Activated CD4-positive, alpha-beta T cell treated with anti-CD3 and anti-CD28 coated beads, Interleukin-2, amount 10 ng/mL, durations not matched to agents 24 days and 14 days (primary cell): ENCODE measurements at places on chromosomes 6 and 20.

DNA sequence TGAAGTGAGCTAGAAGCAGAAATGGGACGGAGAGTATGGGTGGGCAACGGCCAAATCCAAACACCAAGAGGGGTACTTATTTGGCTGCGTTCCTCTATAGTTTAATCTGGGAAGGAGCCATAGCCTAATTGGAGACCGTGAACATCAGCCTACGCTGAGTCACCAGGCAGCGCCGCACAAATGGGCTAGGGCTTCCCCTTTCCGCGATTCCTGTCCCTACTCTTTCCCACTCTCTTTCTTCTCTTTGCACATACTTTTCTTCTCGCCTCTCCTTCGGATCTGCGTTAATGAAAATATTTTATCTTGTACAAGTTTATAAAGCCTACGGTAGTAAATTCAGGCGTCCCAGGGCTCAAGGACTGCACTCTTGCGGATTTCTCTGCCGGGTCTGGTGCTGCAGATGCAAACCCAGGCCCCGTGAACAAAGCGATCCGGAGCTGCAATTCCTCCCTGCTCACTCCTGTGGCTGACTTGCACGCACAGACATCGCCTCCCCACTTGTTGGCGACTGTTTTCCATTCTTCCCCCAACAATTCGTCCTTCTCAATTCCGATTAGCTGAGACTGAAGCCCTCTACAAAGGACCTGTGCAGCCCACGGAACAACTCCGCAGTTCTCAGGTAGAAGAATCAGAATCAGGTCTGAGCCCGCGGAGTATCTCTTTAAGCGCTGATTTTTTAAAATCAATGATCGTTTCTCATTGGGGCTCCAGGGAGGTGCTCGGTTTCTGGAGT is 4.2 kb upstream of the TBX18 start:
- DNase-seq = no peak

DNA sequence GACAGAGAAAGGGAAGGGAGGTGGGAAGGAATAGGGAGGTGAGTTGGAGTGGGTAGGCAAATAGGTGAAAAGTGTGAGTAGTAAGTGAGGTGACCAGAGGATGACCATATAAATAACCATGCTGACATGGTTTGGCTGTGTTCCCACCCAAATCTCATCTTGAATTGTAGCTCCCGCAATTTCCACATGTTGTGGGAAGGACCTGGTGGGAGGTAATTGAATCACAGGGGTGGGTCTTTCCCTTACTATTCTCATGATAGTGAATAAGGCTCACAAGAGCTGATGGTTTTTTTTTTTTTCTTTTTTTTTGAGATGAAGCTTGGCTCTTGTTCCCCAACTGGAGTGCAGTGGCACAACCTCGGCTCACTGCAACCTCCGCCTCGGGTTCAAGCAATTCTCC is 21.5 kb upstream of the SMIM13 start:
- no peak for DNase-seq

DNA sequence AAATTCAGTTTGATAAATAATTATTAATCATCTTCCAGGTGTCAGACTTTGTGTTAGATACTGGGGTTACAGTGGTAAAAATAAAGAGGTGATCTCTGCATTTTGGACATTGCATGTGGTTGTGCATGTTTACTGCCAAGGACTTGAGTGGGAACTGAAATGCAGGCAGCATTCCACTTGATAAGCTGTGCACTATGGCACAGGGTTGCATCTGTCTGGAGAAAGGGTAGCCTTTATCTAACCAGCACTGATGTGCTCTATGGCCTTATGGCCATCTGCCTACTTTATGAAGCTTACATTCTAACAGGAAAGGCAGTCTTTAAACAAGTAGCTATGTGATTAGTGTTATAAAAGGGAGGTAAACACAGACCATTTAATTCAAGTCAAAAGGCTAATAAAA is 53.0 kb upstream of the MLIP start:
- no peak for DNase-seq

DNA sequence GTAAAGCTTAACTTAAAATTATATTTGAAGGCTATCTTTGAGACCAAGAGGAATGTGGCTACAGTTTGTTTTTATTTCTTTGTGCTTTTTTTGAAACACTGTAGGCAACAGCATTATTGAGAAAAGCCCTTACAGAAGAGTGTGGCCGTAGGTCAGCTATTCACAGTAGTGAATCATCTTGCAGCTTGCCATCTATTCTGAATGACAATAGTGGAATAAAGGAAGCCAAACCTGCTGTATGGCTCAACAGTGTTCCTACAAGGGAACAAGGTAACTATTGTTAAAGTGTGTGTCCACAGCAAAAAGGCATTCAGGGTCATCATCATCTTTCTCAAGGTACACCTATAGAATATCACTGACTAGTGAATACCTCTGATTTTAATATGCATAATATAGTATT is 88.5 kb downstream of the KIZ start:
- DNase-seq = no peak

DNA sequence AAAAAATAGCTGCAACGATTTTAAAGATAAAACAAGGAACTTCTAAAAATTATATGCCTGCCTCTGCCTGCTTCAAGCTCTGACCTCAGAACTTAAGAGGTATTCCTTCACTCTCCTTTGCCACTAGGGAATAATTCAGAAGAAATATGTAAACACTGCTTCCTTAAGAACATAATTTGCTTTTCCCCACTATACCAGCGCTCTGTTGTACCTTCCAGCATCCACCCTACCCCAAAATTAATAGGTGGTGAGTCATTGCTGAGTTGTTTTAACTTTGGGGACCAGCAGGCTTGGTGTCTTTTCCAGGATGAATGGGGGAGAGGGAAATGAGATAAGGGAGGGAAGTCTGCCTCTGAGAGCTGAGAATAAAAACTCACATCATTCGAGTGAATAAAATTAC is 107.7 kb upstream of the ATXN1 start:
- no peak for DNase-seq

- DNase-seq = no peak
These were observed 987.0 kb upstream of the MAP3K7 start for GRCh38 chr6:91573826-91574416.

DNA sequence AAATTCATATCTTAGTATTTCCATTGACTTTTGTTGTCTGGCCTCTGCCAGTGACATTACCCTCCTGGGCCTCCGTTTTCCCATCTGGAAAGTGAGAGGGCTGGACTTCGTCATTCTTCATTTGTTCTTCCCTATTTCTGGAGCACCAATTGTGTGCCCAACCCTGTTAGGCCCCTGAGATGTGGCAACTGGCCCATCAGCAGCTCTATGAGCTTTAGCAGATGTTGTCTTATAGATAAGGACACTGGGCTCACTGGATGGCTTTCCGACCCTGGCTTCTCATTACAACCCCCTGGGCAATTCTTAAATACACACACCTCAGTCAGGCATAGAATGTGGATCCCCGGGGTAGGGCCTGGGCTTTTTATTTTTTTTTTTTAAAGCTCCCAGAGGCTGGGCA is 14.7 kb downstream of the PABPC1L start:
- DNase-seq = no peak

- peak; percentile 80 for DNase-seq
These were observed 55.1 kb downstream of the STAU1 start for GRCh38 chr20:49132995-49133478.

DNA sequence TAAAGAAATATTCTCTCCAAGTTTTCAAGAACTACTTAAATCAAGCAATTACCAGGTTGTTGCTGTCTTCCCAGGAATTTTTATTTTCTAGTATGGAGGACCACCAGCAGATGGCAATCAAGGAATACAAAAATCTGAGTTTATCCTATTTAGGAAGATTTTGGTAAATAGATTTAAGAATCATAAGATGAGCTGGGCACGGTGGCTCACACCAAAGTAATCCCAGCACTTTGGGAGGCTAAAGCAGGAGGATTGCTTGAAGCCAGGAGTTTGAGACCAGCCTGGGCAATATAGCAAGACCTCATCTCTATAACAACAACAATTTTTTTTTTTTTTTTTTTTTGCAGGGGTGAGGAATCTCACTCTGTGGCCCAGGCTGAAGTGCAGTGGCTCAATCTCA is 19.3 kb upstream of the SEC63 start:
- no peak for DNase-seq

GRCh38 chr6:55131616-55132015 is 42.7 kb upstream of the HCRTR2 start:
- no peak for DNase-seq

DNA sequence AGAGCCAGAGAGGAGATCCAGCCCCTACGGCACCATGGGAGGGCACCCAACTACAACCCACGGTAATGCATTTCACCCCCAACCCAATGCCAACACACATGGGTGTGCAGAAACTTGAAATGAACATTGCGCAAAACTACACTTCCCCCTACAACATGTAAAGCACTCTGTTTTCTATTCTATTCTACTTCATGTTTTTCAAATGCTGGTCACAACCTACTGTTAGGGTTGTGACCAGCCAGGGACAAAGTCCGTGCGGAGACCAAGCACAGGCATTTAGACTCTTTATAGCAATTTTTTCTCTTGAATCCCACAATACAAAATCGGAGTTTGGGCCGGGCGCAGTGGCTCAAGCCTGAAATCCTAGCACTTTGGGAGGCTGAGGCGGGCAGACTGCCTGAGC is 90.6 kb downstream of the MRPL14 start:
- no peak for DNase-seq

GRCh38 chr6:7200598-7201443 is 93.1 kb downstream of the RREB1 start:
- DNase-seq = no peak

GRCh38 chr6:87660226-87660911 is 41.7 kb downstream of the AKIRIN2 start:
- DNase-seq = no peak

GRCh38 chr6:148793721-148794120 is 46.9 kb downstream of the UST start:
- no peak for DNase-seq

- DNase-seq = no peak
These were observed 36.3 kb downstream of the ROS1 start for GRCh38 chr6:117389227-117390057.

DNA sequence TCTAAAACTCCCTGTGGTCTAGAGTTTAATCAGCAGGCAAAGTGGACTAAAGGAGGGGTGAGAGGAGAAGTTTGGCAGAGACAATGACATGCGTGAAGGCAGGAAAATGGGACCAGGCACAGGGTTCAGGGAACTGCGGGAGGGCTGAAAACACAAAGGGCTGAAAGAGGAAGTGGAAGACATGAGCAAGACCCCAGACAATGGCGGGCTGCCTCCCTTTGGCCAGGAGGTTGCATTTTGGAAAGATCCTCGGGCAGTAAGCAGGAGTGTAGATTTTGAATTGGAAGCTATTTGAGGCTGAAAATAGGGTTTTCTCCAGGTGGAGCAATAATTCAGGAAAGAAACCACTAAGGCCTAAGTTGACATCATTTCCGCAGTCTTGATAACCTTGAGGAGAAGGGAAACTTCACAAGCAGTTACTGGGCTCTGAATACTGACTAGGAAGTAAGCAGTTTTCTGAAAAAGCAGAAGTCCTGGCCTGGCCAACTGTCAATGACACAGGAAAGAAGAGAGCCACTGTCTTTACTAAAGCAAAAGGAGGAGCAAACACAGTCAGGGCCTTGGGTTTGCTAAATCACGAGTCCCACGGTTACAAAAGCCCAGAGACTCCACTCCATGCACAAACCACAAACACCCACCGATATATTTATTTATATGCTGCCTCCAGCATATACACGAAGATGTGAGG is 3.4 kb downstream of the LY86 start:
- no peak for DNase-seq

GRCh38 chr20:40963505-40963845 is 65.1 kb upstream of the TOP1 start:
- DNase-seq = no peak

DNA sequence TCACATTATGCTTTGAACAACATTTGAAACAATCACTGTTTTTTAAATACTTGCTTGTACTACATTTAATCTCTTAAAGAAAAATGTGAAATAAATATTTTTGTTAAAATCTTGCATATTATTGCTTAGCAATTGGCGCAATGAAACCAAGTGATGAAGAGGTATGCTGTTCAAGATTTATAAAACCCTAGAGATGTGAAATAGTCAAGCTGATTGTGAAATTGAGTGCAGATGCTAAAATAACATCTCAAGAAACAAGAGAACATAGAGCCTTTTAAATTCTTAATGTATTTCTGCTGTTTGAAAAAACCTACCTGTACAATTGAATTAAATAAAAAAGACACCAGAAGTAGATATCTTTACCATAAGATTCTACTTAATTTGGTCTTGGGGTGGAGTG is 179.2 kb upstream of the MCHR2 start:
- DNase-seq = no peak

DNA sequence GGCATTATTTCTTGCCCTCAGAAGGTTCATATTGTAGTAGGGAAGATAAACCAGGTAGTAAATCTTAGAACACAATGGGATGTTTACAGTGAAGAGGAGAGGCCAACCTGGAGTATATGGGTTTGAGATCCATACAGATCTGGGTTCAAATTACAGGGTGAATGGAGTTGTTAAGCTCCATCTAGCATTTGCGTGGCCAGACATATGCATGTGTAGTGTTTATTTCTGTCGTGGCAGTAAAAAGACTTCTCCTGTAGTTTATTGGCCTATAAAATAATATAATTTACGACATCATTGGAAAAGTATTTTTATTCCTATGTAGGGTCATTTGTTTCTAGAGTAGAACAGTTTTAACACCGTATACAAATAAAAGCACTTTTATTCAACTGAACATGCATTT is 25.2 kb upstream of the TULP4 start:
- no peak for DNase-seq

DNA sequence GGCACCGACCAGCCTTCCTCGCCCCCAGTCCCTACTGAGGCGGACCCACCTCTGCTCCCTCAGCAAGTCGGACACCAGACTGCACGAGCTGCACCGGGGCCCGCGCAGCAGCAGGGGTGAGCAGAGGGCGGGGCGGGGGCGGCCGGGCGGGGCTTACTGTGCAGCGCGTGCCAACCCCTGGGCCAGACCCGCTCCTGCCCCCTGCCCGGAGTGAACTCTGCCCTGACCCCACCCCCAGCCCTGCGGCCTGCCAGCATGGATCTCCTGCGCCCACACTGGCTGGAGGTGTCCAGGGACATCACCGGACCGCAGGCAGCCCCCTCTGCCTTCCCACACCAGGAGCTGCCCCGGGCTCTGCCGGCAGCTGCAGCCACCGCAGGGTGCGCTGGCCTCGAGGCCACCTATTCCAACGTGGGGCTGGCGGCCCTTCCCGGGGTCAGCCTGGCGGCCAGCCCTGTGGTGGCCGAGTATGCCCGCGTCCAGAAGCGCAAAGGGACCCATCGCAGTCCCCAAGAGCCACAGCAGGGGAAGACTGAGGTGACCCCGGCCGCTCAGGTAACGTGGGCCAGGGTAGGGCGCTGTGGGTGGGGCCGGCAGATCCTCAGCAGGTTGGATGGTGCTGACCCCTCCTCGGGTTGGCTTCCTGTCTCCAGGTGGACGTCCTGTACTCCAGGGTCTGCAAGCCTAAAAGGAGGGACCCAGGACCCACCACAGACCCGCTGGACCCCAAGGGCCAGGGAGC is 1.5 kb upstream of the SLC2A4RG start:
- peak; percentile 80 for DNase-seq

DNA sequence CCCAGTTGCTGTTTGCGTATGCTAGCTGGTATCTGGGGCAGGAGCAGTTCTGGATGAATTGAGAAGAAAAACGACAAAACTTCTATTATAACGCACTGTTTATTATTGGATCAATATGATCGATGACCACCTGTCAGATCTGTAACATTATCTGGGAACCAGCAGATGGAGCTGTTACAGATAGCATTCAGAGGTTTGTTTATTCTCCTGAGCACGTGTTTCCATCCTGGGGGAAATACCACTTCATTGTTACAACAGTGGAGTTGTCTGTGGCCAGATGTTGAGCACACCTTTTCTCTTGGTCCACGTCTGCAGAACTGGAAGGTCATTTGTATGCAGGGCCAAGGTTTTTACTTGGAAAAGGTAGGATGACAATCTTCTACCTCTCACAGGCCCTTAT is 16.0 kb upstream of the NKX2-2 start:
- DNase-seq = no peak

GRCh38 chr20:59403261-59403961 is 103.0 kb downstream of the EDN3 start:
- peak; percentile 93 for DNase-seq
